Bone marrow (tissue), 2 donors: ENCODE measurements at places on chromosomes 5 and 9.
A peak's percentile ranks its signal among the peaks of the same experiment; 100 is the strongest.

DNA sequence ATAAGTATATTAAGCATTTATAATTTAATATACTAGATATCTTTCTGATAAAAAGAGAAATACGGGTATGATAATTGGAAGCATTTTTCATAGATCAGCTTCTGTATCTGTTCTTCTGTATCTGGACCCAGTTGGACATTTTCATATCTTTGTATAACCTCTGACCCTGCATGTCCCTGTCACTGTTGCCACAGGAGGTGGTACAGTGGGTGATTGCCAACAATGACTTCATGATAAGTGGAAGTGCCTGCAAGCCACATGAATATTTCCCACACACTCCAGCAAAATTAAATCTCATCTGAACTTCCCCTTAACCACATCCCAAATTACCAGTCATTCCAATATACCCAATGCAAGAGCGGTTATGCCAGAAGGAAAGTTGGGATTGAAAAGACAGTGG, 376.4 kb downstream of the ARRDC3 start:
- no peak for DNase-seq

DNA sequence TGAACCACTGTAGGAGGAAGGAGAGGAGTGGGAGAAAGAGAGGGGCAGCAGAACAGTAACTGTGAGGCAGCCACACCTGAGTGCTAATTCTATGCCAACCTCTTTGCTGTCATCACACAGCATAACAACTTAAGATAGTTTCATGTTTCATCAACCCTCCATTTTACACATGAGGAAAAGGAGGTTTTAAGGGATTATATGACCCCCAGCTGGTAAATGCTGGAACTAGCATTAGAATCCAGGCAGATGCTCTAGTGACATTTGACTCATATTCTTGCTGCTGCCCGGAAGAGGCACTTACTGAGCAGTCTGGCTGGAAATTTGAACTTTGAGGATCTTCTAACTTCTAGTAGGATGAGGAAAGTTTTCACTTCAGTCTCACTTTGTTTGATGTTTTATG, 24.1 kb upstream of the VLDLR start:
- no peak for DNase-seq

DNA sequence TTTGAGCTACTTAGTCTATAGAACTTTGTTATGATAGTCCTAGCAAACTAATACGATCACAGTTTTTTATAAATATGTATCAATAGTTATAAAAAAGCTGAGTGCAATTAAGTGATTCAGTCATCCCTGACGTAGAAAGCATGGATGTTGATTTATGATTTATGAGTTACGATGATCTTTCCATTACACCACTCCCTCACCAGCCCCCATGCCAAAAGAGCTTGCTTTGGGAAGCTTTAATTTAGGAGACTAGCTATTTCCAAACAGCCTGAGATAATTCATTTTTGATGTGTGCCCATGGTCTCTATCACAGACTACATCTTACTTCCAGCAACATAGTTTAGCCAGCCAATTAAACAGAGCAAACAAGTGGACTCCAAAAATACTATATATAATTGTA, 256.8 kb downstream of the GABRG2 start:
- no peak for DNase-seq

GRCh38 chr9:82332018-82332773, 343.6 kb downstream of the SPATA31D1 start:
- no peak for DNase-seq

GRCh38 chr5:10338686-10339057, 14.8 kb upstream of the MARCHF6 start:
- DNase-seq, result no peak

GRCh38 chr9:114574438-114574837, 13.1 kb upstream of the ATP6V1G1 start:
- DNase-seq, result no peak

DNA sequence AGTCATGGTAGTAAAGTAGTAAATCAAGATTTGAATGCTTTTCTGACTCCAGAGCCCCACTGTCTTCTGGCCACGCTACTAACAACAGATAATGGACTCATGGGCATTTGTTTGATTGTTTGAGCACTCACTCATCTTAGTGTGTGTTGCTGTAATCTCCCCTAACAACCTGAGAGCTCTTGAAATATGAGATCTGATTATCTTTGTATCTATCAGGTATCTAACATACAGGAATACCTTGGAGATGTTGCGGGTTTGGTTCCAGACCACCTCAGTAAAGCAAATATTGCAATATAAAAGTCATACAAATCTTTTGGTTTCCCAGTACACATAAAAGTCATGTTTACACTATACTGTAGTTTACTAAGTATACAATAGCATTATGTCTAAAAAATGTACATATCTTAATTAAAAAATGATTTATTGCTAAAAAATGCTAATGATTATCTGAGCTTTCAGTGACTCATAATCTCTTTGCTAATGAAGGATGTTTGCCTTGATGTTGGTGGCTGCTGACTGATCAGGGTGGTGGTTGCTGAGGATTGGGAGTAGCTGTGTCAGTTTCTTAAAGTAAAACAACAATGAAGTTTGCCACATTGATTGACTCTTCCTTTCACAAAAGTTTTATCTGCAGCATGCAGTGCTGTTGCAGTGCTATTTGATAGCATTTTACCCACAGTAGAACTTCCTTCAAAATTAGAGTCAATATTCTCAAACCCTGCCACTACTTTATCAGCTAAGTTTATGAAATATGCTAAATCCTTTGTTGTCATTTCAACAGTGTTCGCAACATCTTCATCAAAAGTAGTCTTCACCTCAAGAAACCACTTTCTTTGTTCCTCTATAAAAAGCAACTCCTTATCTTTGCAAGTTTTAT, 92.2 kb downstream of the ZNF462 start:
- no peak for DNase-seq

GRCh38 chr5:61386045-61386800, 54.2 kb downstream of the ZSWIM6 start:
- DNase-seq, result no peak

- no peak for DNase-seq
Measured at GRCh38 chr5:60700416-60700757, 421 bp upstream of the DEPDC1B start.

DNA sequence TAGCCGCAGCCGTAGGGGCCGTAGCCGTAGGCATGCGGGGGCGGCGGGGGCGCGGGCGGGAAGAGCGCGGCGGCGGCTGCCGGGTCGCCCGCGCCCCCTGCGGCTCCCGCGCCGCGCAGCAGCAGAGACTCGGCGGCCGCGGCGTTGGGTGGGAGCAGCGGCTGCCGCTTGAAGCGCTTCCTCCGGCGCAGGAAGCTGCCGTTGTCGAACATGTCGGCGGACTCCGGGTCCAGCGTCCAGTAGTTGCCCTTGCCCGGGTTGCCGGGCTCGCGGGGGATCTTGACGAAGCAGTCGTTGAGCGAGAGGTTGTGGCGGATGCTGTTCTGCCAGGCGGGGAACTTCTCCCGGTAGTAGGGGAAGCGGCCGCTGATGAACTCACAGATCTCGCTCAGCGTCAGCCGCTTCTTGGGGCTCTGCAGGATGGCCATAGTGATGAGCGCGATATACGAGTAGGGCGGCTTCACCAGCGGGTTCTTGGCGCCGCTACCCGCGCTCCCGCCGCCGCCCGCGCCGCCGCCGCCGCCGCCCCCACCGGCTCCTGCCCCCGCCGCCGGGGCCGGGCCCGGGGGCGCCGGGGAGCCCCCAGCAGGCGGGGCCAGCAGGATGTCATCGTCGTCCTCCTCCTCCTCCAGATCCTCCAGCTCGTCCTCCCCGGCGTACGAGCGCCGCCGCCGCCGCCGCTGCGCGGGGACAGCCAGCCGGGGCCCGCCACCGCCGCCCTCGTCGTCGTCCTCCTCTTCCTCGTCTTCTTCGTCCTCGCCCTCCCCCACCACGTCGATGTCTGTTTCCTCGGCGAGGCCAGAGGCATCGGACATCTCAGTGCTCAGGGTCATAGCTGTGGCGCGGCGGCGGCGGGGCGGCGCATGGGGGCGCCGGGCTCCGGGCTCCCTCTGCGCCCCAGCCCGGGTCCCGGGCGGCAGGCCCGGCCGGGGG, 781 bp downstream of the FOXD1 start:
- no peak for DNase-seq

GRCh38 chr5:161410640-161411039, 135.9 kb downstream of the GABRB2 start:
- no peak for DNase-seq

DNA sequence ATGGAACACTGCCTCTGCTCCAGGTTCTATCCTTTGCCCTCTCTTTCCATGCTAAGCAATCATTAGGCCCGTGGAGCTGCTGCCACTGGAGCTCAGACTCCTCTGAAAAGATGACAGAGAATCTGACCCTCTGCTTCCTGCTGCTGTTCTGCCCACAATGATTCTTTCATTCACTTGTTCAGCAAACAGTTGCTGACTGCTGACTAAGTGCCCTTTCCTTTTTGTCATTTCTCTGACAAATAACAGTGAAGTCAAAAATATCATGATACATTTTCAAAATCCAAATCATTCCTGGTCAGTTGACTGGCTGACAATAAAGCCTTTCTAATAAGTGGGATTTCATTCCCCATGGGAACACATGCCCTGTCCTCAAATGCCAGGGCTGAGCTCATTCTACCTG, 110.1 kb downstream of the SIL1 start:
- no peak for DNase-seq

- DNase-seq, result peak; percentile 5
Measured at GRCh38 chr9:19456426-19456825, 47.6 kb downstream of the ACER2 start.

DNA sequence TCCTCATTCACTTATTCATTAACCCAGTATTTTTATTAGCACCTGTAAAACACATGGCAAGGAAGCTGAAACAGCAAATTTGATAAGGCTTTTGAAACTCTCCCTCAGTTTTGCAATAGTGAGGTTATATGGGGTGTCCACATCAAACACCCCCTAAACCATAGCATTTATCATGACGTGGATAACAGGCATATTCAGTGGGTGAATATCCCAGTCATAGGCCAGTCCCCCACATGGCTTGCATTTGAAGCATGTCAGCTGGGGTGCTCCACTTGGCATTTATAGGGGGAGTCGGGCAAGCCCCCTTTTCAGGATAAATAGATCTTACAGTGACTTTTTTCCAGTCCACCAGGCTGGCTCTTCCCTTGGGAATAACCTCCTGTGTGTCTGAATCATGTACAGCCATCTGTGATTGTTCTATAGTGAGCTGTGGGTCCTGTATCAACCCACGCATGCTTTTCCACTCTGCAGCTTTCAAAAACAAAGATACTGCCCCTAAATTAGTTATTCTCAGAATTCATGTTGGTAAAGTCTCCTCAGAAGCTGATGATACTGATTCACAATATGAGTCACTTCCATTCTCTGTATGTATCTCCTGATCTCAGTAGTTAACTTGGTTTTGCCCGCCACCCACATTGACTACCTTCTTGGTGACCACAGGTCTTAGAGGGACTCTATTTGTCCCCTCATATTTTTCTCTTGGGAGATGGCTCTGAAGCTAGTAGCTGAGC, 84.4 kb upstream of the SPIN1 start:
- DNase-seq, result no peak

DNA sequence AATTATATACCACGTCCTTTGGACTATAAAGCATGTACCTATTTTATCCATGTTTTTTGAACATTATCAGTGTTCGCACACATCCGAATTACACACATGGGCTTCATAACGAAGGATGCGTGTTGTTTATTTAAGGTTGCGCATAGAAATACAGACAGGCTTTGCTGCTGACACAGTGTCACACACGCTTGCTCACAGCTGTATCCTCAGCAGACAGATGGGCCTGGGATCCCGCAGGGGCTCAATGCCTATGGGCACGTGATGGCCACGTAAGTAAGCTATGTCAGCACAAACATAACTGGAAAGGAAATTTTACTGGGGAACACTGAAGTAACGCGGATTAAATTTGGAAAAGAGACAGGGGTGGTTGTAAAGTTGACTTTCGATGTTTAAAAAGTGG, 76.6 kb downstream of the OTULIN start:
- DNase-seq, result no peak

DNA sequence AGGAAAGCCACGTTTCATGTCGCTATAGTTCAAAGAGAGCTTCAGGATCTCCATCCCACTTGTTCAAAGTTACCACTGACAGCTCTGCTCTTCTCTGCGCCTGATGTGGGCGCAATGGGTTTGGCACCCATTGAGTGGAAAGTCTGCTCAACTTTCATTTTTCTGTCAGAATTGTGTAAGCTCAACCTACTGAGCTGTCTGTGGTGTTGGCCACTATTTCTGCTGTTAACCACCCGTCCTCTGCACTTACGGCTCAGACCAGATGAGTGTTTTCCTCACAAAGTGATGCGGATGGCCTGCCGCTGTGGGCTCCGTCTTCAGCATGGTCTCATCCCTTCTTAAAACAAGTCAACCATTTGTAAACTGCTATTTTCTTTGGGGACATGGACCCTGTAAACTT, 131.2 kb downstream of the WNK2 start:
- no peak for DNase-seq

- no peak for DNase-seq
Measured at GRCh38 chr9:132564526-132564925, 17.9 kb upstream of the BARHL1 start.

DNA sequence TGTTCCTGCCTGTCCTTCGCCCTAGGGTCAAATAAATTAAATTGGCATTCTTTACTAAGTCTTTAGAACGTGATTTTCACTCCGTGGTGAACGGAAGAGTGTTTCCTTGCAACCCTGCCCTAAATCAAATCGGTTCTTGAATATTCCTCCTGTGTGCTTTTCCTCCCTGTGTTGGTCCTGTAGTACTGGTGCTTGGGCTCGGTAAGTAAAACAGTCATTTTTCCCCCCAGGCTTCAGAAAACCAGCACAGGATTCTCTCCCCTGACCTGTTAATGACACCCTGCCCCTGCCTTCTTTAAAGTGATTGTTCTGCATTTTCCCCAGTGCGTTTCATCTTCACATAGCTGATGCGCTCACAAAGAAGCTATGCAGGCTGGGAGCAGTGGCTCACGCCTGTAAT, 96.0 kb downstream of the AK8 start:
- DNase-seq, result no peak

DNA sequence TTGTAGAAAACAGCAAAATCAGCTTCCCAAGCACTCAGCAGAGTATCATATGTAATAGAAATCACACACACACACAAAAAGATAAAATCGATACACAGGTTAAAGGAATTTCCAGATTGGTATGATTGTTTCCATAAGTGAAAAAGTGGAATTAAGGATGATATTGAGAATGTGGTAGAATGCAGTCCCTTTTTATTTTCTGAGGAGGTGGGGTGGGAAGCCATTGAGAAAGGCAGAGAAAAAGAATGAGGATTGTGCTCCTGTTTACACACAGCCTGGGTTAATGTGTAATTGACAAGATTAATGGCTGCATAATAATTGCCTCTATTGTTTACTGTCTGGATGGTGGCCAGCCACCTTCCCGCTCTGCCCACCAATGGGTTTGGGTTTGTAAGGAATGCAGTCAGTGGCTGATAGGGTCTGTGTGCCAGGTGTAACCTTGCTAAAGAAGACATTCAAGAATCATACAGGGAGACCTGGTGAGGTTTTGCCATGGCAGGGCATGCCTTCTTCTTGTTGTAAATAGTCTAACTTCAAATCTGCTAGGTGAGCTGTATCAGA, 177.2 kb upstream of the MAP3K1 start:
- DNase-seq, result no peak

- no peak for DNase-seq
Measured at GRCh38 chr5:85357309-85357708, 972.6 kb upstream of the EDIL3 start.

- DNase-seq, result peak; percentile 91
Measured at GRCh38 chr9:112174222-112174964, 704 bp downstream of the SUSD1 start.

- no peak for DNase-seq
Measured at GRCh38 chr9:121486043-121486442, 13.6 kb downstream of the GGTA1 start.
